ENCODE measurements at places on chromosomes 16 and 17. TPM values are rescaled to one million over a fixed set of nuclear protein-coding genes. Genes with fewer than 3 reads are reported as not detected.

GRCh38 chr16:55572439-55572838, 6.0 kb downstream of the CAPNS2 start:
- H3K4me3 ChIP-seq = no peak overlapping the region
- H3K4me1 ChIP-seq = peaks cover 37% of the 10 kb centered on the region
- H3K27ac ChIP-seq = peak overlapping the region; percentile 71
- DNase-seq = peak; percentile 38
- peaks cover 4% of the 10 kb centered on the region for H3K36me3 ChIP-seq

GRCh38 chr16:1713933-1714332, 7.9 kb downstream of the MAPK8IP3 start:
- H3K4me1 ChIP-seq = no peaks in the 10 kb centered on the region
- H3K27ac ChIP-seq = no peak overlapping the region
- no peak overlapping the region for H3K4me3 ChIP-seq
- no peaks in the 10 kb centered on the region for H3K27me3 ChIP-seq
- no peak for DNase-seq

DNA sequence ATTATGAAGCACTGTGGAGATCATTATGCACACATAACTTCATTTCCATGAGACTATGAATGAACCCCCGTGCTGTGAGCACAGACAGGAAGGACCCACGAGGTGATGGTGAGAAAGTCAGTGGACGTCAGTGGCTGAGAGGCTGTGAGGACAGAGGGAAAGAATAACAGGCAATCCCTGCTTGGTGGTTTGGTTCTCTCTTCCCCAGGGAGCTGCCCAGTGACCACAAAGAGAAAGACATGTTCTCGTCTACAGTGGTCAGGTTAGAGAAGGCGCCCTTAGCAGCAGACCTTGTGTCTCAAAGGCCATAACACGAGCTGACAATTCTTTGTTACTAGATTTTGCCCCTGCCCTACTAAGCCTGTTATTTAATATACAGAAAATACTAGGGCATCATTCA, 609.2 kb downstream of the TOX3 start:
- H3K4me3 ChIP-seq = no peak overlapping the region
- no peaks in the 10 kb centered on the region for H3K36me3 ChIP-seq
- peaks cover 3% of the 10 kb centered on the region for H3K27me3 ChIP-seq
- no peak overlapping the region for H3K27ac ChIP-seq
- H3K4me1 ChIP-seq = peaks cover 24% of the 10 kb centered on the region

DNA sequence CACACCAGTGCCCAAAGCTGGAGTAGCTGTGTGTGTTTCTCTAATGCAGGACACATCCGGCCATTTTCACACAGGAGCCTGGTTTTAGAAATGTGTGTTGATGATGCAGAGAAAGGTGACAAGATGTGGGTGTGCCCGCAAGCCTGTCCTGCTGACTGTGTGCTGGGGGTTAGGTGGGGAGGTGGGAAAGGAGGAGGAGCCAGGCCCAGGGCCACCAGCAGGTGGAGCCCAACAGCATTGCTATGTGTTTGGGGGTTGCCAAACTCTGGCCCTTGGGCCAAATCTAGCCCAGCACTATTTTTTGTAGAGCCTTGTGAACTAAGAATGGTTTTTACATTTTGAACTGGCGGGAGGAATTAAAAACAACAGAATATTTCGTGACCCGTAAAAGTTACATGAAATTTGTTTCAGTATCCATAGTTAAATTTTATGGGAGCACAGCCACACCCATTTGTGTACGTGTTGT, 61.7 kb upstream of the LGALS9 start:
- H3K27me3 ChIP-seq = no peaks in the 10 kb centered on the region
- peak; percentile 61 for DNase-seq

G6PC3 gene
- total RNA-seq = 89.4 TPM

ATAD5 gene
- total RNA-seq = 3.6 TPM

GRCh38 chr16:61797961-61798507, 238.2 kb downstream of the CDH8 start:
- no peak overlapping the region for H3K27ac ChIP-seq
- DNase-seq = no peak
- no peaks in the 10 kb centered on the region for H3K36me3 ChIP-seq
- H3K4me3 ChIP-seq = no peak overlapping the region
- peaks cover 22% of the 10 kb centered on the region for H3K27me3 ChIP-seq
- H3K4me1 ChIP-seq = no peaks in the 10 kb centered on the region

DNA sequence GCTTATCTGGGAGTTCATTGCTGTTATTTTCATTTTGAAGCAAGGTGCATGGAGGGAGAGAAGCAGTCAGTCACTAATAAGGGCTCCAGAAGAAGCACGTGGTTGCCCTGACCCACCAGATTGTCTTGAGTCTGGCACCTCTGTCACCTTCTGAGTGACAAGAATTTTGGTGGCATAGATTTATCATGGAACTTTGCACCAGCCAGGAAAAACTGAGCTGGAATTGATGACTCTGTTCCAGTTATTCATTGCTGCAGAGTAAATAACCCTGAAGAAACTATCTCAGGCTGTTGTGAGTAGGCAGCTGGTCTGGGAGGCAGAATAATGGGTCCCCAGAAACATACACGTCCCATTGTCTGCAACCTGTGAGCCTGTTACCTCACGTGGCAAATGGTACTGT, 44.8 kb downstream of the HSD17B2 start:
- H3K27ac ChIP-seq = no peak overlapping the region
- H3K4me3 ChIP-seq = no peak overlapping the region
- DNase-seq = no peak
- no peaks in the 10 kb centered on the region for H3K36me3 ChIP-seq
- H3K27me3 ChIP-seq = no peaks in the 10 kb centered on the region

DNA sequence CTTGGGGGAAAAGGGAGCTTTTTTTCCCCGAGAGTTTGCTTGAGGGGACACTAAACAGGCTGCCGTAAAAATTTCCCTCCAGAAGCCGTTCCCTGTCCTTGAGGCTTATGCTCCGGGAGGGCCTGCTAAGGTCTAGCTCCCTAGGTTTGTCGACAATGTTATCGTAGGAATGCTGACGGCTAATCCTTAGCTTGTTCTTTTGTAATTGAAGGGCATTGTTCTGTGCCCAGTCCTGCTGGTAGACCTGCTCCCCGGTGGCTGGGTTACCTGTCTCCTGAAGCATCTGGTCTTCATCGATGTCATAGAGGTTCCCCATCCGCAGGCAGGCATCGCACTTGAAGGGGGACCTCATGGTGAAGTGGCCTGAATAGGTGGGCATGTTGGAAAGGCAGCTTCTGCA, 418.7 kb downstream of the GRIN2A start:
- no peak overlapping the region for H3K4me3 ChIP-seq
- no peaks in the 10 kb centered on the region for H3K4me1 ChIP-seq

KRTAP4-3 gene
- not detected for total RNA-seq

GRCh38 chr17:22145605-22146178, 453.4 kb downstream of the KCNJ18 start:
- H3K27me3 ChIP-seq = no peaks in the 10 kb centered on the region
- H3K4me3 ChIP-seq = no peak overlapping the region
- no peak overlapping the region for H3K27ac ChIP-seq
- H3K4me1 ChIP-seq = no peaks in the 10 kb centered on the region
- no peaks in the 10 kb centered on the region for H3K36me3 ChIP-seq

DNA sequence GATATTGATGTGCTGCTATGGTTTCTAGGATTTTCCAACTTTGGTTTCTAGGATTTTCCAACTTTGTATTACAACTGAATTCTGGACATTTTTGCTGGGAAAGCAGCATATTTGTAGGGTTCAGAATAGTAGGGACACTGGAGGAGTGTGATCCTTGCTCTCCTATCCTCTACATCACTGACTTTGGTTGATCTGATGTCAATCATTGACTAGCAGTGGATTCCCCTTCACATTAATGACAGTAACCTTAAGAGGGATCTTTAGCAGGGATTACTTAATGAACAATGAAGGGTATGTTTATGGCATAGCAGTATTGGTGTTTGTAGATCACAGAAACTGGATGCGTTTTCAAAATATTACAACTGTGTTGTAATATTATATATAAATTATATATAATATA, 67.4 kb downstream of the MAP2K4 start:
- H3K36me3 ChIP-seq = peaks cover 18% of the 10 kb centered on the region
- no peaks in the 10 kb centered on the region for H3K27me3 ChIP-seq
- H3K4me3 ChIP-seq = no peak overlapping the region

DNA sequence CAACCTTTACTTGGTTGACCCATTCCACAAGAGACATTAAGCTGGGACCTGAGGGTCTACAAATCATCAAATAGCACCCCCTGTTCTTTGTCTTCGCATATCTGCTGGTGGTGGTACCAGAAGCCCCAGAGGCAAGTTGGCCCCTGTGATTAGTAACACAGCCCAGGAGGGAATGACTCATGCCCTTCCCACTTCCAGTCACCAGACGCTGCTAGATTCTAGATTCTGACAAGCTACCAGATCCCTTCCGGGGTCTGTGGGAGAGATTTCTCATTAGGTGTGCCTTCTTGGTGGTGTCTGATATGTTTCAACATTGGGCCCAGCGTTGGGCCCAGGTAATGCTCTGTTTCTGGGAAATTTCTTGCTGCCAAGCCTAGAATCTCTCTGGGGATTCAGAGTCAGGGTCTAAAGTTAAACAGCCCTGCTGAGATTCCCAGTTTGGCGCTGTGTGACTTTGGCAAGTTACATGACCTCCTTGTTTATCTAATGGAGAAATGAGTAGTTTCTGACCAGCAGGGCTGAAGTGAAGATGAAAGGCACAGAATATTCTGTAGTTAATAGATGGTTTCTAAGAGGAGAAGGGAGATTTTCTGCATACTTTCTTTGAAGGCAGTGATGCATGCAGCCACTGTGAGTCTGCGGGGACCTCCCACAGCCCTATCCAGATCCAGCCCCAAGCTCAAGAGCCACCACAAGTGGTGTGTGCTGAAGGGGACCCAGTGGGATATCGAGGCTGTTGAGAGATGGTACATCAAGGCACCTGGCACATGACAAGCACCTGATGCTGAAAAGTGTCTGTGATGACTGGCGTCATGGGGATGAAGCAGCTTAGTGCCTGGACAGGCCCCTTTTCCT, 3.9 kb downstream of the TRPV2 start:
- DNase-seq = peak; percentile 89
- no peaks in the 10 kb centered on the region for H3K36me3 ChIP-seq
- H3K27me3 ChIP-seq = no peaks in the 10 kb centered on the region
- H3K27ac ChIP-seq = peak overlapping the region; percentile 82
- H3K4me1 ChIP-seq = peaks cover 9% of the 10 kb centered on the region
- no peak overlapping the region for H3K4me3 ChIP-seq

- H3K4me3 ChIP-seq = no peak overlapping the region
- no peaks in the 10 kb centered on the region for H3K4me1 ChIP-seq
- H3K36me3 ChIP-seq = no peaks in the 10 kb centered on the region
Observed at GRCh38 chr16:86496262-86496928, 13.9 kb upstream of the FOXF1 start.

- H3K36me3 ChIP-seq = no peaks in the 10 kb centered on the region
- H3K4me1 ChIP-seq = peaks cover 23% of the 10 kb centered on the region
- no peak overlapping the region for H3K27ac ChIP-seq
- no peak overlapping the region for H3K4me3 ChIP-seq
- DNase-seq = no peak
- H3K27me3 ChIP-seq = no peaks in the 10 kb centered on the region
Observed at GRCh38 chr16:19128454-19129200, 14.9 kb downstream of the ITPRIPL2 start.

CA7 gene
- total RNA-seq = not detected

DNA sequence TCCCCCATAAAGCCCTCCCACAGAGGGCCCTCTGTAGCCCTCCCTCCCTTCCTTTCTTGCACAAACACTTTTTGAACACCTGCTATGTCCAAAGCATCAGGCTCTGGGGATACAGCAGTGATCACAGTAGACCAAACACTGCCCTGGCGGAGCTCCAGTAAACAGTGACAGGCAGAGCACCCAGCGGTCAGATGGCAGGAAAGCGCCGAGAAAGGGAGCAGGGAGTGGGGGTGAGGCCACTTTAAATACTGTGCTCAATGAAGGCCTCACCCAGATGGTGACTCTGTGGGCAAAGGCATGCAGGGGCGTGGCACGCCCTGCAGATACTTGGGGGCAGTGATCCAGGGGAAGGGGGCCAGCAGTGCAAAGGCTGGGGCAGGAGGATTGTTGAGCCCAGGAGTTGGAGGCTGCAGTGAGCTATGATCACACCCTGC, 7.6 kb downstream of the PRR29 start:
- H3K27me3 ChIP-seq = no peaks in the 10 kb centered on the region
- H3K36me3 ChIP-seq = no peaks in the 10 kb centered on the region
- no peak overlapping the region for H3K4me3 ChIP-seq

DNA sequence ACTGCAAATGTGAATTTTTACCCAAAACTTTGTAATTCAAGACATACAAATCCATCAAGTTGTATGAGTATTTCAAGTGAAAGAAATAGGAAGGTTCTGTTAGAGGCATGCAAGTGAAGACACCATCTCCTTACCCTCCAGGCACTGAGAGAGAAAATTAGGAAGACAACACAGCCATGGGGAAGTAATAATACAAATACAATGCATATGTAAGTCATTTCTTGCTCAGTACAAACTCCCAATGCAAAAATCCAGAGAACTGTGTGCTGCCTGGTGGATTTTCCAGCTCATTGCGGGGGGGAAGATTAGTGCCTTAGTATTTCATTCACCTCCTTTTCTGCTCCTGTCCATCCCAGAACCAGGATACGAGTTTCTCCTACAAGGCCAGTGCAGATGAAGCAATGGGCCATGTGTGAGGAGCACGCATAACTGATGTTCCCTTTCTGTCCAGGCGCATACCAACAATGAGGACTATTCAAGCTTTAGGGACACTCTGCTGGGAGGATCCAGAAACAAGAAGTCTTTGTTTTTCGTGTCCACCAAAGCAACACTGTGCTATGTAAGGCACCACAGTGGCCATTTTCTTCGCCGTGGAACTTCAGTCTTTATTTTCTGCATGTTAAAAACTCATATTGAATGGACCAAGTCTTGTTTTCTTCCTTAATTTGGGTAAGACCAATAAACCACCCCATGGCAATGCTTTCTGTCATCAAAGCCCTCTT, 143.7 kb upstream of the RCVRN start:
- H3K36me3 ChIP-seq = no peaks in the 10 kb centered on the region
- no peaks in the 10 kb centered on the region for H3K27me3 ChIP-seq
- no peak overlapping the region for H3K4me3 ChIP-seq
- no peak overlapping the region for H3K27ac ChIP-seq
- no peaks in the 10 kb centered on the region for H3K4me1 ChIP-seq

DNA sequence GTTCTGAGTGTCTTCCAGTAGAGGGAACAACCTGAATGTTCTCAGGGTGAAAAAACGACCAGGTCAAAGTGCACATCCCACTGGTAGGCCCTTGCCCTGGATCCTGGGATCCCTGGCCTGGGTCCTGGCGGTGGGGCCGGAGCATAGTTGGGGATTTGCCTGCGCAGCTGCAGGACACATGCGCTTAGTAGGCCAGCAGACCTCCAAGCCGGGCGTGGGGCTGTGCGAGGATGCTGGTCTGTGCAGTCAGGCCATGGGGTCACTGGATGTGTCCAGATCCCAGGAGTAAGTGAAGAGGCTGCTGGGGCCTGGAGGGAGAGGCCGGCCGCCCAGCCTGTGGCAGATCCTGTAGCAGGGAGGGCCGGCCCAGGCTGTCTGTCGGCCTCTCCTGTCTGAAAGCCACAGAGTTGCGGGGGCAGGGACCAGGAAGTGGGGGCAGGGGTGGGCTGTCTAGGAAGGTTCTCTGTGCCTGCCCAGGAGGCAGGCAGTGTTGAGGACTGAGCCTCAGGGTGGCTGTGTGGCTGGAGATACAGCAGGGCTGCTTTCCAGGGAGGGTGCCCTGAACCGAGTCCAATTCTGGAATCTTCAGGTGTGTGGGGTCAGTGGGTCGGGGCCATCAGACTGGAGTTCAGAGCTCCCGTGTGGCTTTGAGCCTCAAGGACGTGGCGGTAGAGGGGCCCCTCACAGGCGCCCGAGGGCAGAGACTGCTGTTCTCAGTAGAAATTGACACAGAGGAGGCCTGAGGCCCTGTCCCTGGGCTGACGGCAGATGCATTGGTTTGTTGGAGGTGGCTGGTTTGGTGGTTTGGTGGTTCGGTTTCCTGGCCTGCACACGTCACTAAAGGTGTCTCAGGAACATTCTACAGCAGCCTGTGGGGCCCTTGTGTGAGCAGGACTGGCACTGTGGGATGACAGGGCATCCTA, 17.2 kb upstream of the NUDT16L1 start:
- H3K4me3 ChIP-seq = no peak overlapping the region
- no peak overlapping the region for H3K27ac ChIP-seq
- peaks cover 15% of the 10 kb centered on the region for H3K4me1 ChIP-seq
- H3K27me3 ChIP-seq = no peaks in the 10 kb centered on the region
- H3K36me3 ChIP-seq = peaks cover 51% of the 10 kb centered on the region

KRTAP4-1 gene
- total RNA-seq = not detected

Data from MCF 10A (cell line).